ENCODE measurements at places on chromosomes 16 and 17.

DNA sequence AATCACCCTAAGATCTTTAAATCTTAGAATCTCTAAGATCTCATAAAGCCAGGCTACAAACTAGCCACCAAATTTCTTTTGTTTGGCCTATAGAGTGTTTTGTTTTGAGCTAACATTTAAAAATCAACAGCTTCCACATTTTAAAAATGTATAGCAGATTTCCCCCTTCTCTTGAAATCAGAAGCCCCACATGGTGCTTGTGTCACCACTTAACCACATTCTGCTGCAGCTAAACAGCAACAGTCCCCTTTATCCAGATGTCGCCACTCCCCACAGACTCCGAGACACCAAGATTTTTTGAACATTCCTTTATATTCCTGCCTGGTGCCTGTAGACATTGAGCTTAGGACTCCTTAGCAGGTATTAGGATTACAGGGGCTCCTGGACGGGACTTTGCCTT, 16.0 kb downstream of the GUCY2D start:
- no peak for DNase-seq

DNA sequence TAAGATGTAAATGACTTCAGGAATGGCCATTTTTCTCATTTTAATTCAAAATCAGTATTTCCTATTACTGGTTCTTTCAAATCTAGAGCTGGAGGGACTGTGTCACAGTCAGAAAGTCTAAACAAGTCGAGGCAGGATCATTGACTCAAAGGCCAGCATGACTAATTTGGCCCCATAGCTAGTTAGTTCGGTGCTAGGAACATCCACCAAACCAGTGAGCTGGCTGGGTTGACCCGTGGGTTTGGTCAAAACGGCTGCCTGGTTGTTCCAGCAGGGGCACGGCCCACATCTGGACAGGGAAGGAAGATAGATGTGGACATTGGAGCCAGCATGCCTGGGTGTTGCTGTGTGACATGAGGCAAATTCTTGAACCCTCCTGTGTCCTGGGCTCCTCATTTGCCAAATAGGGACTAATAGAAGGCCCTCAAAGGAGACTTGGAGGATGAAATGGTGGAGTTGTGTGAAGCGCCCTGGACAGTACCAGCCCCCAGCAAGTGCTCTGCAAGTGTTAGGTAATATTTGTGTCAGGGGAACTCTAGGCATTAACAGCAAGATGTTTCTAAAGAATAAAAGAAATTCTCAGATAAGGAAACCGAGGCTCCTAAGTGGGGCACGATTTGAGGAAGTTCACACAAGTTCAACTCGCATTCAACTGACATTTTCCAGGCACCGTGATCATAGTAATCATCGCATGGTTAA, 46.2 kb downstream of the MEOX1 start:
- DNase-seq = no peak

- no peak for DNase-seq
Measured at GRCh38 chr16:27254262-27254811, 14.2 kb downstream of the NSMCE1 start.

GRCh38 chr17:61729690-61730268, 133.5 kb downstream of the BRIP1 start:
- DNase-seq = no peak

- no peak for DNase-seq
Measured at GRCh38 chr16:8522757-8523156, 67.6 kb downstream of the TMEM114 start.

DNA sequence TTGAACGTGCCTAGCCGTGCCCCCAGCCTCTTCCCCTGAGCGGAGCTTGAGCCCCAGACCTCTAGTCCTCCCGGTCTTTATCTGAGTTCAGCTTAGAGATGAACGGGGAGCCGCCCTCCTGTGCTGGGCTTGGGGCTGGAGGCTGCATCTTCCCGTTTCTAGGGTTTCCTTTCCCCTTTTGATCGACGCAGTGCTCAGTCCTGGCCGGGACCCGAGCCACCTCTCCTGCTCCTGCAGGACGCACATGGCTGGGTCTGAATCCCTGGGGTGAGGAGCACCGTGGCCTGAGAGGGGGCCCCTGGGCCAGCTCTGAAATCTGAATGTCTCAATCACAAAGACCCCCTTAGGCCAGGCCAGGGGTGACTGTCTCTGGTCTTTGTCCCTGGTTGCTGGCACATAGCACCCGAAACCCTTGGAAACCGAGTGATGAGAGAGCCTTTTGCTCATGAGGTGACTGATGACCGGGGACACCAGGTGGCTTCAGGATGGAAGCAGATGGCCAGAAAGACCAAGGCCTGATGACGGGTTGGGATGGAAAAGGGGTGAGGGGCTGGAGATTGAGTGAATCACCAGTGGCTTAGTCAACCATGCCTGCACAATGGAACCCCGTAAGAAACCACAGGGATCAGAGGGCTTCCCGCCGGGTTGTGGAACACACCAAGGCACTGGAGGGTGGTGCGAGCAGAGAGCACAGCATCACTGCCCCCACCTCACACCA, 724 bp downstream of the GAA start:
- no peak for DNase-seq

- DNase-seq = no peak
Measured at GRCh38 chr16:2333231-2333630, 7.3 kb downstream of the ABCA3 start.

DNA sequence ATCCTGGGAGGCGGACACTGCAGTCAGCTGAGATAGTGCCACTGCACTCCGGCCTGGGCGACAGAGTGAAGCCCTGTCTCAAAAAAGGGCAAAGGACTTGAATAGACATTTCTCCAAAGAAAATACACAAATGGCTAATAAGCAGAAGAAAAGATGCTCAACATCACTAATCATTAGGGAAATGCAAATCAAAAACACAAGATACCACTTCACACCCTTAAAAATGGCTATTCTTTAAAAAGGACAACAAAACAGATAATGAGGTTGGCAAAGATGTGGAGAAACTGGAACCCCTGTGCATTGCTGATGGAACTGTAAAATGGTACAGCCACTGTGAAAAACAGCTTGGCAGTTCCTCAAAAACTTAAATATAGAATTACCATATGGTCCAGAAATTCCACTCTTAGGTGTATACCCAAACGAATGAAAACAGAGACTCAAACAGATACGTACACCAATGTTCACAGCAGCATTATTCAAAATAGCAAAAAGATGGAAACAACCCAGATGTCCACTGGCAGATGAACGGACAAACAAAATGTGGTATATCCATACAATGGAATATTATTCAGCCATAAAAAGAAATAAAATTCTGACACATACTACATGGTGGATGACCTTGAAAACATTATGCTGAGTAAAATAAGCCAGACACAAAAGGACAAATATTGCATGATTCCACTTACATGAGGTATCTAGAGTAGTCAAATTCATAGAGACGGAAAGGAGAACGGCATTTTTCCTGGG, 35.5 kb downstream of the BRIP1 start:
- no peak for DNase-seq

DNA sequence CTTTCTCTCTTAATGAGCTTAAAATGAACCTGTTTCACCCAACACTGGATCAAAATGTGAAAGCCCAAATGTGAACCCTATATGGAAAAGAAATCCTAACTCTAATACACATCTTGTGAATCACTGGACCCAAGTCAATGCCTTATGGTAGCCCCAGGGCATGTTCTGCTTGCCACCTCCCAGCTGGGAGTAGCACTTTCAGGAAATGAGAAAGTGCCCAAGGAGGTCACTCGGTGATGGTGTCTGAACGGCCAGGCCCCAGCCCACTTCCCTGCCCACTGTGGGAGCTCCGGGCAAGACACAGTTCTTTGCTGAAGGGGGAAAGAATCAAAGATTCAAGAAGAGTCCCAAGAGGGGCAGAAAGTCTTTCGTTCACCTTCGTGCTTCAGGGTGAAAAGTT, 46.1 kb downstream of the GTF3C1 start:
- no peak for DNase-seq

DNA sequence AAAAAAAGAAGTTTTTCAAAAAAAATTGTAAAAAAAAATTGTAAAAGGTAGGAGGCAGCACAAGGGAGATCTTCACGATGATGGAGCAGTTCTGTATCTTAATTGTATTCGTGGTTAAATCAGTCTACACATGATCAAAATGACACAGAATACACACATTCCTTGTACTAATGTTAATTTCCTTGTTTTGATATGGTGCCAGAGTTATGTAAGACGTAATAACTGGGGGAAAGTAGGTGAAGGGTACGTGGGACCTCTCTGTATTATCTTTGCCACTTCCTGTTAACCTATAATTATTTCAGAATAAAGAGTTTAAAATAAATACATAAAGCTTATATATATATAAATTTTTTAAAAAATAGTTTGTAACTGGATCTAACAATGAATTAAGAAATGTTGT, 36.8 kb downstream of the HELZ start:
- DNase-seq = no peak

GRCh38 chr16:30185683-30186421, 2.5 kb downstream of the CORO1A start:
- DNase-seq = no peak

DNA sequence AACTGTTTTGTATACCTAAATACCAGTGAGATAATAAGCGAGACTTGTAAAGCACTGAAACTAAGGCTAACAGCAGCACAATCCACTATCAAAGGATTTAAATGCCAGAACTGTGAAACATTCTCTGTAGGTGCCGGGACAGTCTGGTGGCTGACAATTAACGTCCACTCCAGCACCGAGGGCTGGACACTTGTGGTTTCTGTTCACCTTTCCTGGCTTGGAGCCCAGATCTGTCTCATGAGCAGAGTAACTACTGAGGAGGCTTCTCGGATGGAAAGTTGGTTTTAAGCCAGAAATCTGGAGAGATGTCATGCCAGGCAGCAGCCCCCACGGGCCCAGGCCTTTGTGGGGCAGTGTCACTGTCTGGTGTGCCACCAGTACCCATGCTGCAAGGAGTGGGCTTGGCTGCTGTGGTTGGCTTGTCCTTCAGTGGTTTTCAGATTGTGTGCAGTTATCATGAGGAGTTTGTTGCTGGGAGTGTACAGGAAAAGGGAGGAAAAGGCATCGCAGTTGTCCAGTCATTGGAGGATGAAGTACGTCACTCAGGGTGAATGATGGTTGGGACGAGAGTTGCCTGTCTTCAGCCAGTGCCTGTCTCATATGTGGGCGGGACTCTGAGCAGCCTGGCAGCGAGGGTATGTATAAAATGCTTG, 35.5 kb downstream of the UBN1 start:
- peak; percentile 42 for DNase-seq

GRCh38 chr17:45143767-45144198, 4.5 kb upstream of the HEXIM1 start:
- DNase-seq = no peak

DNA sequence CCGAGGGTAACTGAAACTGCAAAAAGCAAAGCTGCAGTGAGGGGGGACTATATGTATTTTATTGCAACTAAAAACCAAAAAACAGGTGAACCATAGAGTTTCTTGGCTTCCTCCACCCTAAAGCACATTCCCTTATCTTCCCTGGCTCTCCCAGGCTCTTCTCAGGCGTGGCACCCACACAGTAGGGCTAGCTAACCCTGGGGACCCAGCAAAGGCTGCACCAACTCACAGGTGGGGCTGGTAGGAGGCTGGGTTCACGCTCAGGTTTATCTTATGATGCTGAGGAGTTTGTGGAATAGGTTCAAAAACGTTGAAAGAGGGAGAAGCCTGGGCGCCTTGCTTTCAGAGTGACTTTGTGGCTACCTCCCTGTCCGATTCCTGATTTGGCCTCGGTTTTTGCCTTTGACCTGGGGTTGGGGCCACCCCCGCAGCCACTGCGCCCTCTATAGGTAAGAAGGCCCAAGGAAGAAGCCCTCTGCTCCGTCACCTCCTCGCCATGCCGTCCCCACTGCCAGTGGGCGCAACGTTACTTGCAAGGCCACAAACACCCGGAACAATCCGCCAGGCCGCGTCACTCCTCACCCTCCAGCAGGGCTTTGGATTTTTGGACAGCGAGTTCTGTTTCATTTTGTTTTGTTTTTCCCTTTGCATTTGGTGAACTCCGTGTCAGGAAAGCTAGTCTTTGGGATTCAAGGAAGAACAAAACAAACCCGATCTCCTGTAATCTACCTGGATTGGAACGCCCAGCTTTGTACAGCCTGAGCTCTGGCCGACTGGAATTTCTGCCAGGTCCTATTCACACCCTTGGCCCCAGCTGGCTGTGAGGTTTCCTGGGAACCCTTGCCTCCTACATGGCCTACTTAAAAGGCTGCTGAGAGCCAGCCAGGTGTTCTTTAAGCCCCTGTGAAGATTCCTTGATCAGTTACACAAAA, 60.8 kb downstream of the TBC1D16 start:
- DNase-seq = no peak

DNA sequence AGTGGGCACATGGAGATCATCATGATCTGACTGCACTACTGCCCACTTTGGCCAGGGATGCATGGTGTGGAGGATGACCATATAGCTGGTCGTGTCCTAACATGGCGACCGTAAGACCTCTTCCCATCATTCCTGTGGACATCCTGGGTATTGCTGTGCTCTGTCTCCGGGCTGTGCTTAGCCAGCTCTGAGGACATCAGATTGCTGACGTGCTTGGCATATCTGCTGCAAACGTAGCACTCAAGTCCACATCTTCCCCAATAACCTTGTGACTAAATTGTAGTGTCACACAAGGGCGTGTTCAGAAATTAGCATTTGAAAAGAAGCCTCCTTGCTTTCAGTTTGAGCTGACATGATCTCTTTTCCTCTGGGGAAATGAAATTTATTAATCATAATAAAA, 373.2 kb downstream of the RBFOX1 start:
- DNase-seq = no peak

DNA sequence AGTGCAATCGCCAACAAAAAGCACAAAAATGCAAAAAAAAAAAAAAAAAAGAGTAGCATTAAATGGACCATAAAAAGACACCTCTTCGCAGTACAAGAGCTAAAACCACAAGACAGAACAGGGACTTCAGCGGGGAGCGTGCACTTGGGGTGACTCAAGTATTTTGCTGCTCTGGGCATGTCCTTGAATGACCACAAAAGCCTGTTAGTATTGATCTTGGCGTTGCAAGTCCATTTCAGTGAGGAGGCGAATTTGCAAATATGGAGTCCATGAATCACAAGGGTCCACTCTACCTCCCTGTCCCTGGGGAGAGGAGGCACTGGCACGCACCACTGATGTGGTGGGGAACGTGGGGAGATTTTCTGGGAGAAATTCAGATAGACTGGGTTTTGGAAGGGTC, 78.9 kb downstream of the CNGB1 start:
- DNase-seq = peak; percentile 48

DNA sequence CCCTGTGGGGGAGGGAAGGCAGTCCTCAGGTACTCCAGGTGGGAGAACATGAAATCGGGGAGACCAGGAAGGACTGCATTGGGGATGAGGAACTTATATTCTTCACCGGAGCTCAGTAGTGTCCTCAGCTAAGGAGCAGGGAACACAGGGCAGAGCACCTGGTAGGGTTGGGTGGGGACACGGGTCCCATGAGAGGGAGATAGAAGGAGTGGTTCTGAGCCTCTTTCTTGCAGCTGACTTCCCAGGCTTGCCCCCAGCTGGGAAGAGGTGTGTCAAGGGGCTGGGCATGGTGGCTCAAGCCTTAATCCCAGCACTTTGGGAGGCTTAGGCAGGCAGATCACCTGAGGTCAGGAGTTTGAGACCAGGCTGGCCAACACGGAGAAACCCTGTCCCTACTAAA, 2.1 kb downstream of the FHOD1 start:
- DNase-seq = no peak

GRCh38 chr17:14072881-14073280, 3.6 kb downstream of the COX10 start:
- no peak for DNase-seq

- no peak for DNase-seq
Measured at GRCh38 chr16:84341528-84342295, 26.6 kb upstream of the ATP2C2 start.
